Activated CD4-positive, alpha-beta T cell treated with anti-CD3 and anti-CD28 coated beads for 1 hour (primary cell): ENCODE measurements at places on chromosomes 7 and 10.

GRCh38 chr7:51126324-51126723 lies 190.3 kb downstream of the COBL start:
- DNase-seq = no peak

- DNase-seq = no peak
Observed at GRCh38 chr7:36298106-36298505, 91.6 kb upstream of the ANLN start.

GRCh38 chr10:1117651-1118050 lies 61.5 kb downstream of the WDR37 start:
- no peak for DNase-seq

DNA sequence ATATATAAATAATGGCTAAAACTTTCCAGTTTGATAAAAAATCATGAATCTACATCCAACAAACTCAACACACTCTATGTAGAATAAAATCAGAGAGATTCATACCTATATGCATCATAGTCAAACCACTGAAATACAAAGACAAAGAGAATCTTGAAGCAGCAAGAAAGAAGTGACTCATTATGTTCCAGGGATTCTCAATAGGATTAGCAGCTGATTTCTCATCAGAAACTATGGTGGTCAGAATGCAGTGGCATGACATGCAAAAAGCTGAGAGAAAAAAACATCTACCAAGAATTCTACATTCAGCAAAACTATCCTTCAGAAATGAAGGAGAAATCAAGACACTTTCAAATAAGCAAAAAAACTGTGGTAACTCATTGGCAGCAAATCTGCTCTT lies 187.4 kb downstream of the RNLS start:
- no peak for DNase-seq

- no peak for DNase-seq
Observed at GRCh38 chr7:101365956-101366355, 3.3 kb downstream of the COL26A1 start.

GRCh38 chr10:10479465-10479864 lies 538.2 kb upstream of the CELF2 start:
- no peak for DNase-seq

DNA sequence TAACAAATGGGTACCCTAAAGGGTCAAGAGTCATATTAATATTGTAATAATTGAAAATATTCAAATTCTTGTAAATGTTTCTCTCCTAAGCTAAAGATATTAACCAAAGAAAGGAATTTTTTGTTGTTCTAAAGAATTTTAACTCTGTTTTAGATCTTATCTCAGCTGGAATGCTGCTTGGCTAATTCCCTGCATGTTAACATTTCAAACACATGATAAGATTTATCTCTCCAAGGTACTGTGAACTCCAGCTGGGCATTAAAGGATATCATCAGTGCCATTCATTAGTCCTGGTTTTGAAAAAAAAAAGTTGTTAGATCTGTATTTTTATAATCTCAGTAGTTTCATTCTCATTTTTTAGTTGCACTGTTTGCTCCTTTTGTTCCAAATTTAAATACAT lies 76.9 kb downstream of the MAPK8 start:
- no peak for DNase-seq
